ENCODE measurements at places on chromosomes 3 and 15. TPM values are rescaled to one million over a fixed set of nuclear protein-coding genes. Genes with fewer than 3 reads are reported as not detected.

Gene RBPMS2
- total RNA-seq, result under 0.01 TPM

Gene ZKSCAN7
- 5.7 TPM for total RNA-seq

Gene SELENOT
- total RNA-seq, result 145 TPM

Gene KLHL40
- not detected for total RNA-seq

Gene MRPL46
- 9.9 TPM for total RNA-seq

Gene USF3
- 3.8 TPM for total RNA-seq

Gene SLC38A3
- not detected for total RNA-seq

Gene DYNC1LI1
- 39.7 TPM for total RNA-seq

Gene RBP2
- not detected for total RNA-seq

Gene NMB
- total RNA-seq, result 1.8 TPM

Gene TTBK2
- 10.5 TPM for total RNA-seq

Gene SPINT1
- 0.26 TPM for total RNA-seq

Gene IL17RB
- total RNA-seq, result not detected

Gene WDR49
- total RNA-seq, result 0.12 TPM

Gene NEO1
- 27.0 TPM for total RNA-seq

Gene CLEC3B
- 28.8 TPM for total RNA-seq

Gene CCDC32
- total RNA-seq, result 17.3 TPM

Gene OR5H2
- total RNA-seq, result not detected

Gene PTX3
- total RNA-seq, result 194 TPM

Gene MRPS11
- 46.6 TPM for total RNA-seq

Gene ZMYND10
- total RNA-seq, result 2.8 TPM

Gene CX3CR1
- total RNA-seq, result under 0.01 TPM

Gene SMCO1
- not detected for total RNA-seq

Gene AADACL2
- not detected for total RNA-seq

Gene RHCG
- total RNA-seq, result 0.13 TPM

Gene ABHD5
- total RNA-seq, result 25.6 TPM

Gene TMEM207
- total RNA-seq, result not detected

Gene SYNPR
- not detected for total RNA-seq

Gene PLS1
- total RNA-seq, result 0.66 TPM

Gene SMAD6
- 55.4 TPM for total RNA-seq

Gene HTD2
- total RNA-seq, result 4.8 TPM

Gene GREM1
- total RNA-seq, result under 0.01 TPM

Gene LRRC58
- total RNA-seq, result 23.3 TPM

Gene ZPLD1
- total RNA-seq, result 0.26 TPM

Gene ANKRD63
- not detected for total RNA-seq

Gene C3orf85
- total RNA-seq, result not detected

Measured in aortic smooth muscle cell (primary cell).